BJ (cell line): ENCODE measurements at places on chromosomes 6 and 20.
A peak's percentile ranks its signal among the peaks of the same experiment; 100 is the strongest.

GRCh38 chr6:134161041-134161440, 108.6 kb upstream of the SLC2A12 start:
- peak; percentile 46 for DNase-seq

GRCh38 chr20:50717974-50718761, 13.2 kb upstream of the PARD6B start:
- DNase-seq: no peak

DNA sequence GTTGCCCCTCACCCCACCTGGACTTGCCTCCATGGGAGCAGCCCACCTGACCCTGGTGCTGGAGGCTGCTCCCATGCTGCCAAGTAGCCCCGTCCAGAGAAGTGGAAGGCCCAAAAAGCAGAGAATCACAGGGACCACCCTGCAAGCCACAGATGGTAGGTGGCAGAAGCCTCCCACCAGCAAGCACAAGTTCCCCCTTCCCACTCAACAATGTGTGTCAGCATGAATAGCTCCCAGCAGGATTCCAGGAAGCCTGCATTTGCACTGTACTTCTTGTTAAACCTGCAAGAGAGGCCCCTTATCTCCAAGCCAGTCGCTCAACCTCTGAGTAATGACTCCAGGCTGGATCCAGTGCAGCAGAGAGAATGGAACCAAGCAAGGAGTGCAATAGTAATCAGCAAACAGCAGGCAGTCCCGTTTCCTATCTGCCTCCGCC, 180.8 kb upstream of the CST7 start:
- DNase-seq: no peak

DNA sequence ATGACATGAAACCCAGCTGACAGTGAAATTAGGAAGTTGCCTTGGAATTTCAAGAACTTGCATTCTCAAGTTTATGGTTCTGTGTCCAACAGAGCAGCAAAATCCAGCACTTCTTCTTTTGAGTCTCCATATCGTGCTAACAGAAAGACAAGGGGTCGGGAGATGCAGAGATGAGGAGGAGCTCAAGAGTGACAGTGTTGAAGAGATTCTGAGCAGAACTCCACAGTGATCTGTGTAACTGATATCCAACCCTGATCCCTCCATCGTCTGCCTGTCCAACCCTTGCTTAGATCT, 21.2 kb upstream of the BTN1A1 start:
- no peak for DNase-seq

DNA sequence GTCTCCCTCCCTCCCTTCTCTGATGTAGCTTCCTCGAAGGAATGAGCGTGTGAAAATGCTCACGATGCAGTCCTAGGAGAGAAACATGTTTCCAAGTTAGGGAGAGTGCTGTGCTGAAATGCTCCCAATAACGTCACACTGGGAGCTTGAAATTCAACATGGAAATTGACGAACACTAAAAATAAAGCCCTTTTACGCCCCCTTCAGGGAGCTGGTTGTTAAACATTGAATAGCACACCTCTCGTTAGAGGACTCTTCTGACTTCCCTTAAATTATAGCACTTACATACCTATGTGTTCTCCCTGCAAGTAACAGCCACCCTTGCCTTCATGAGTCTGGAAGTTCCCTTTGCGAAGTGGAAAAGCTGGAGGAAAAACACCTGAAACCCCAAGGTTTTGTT, 88.6 kb downstream of the BFSP1 start:
- DNase-seq: no peak

DNA sequence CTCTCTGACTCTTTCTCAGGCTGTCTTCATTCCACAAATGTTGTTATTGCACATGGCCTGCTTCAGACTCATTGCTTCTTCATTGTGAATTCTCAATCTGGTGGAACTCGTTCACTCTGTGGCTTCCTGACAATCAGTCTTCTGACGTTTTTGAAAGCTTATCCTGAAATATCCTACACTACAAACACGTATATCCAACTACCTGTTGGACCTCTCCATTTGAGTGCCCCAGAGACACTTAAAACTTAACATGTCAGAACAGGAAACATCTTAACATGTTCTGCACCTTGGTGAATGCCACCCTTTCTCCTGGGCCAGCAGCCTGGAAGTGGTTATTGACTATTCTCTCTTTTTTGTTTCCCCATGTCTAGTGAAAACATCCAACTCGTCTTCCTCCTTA, 50.8 kb downstream of the AIG1 start:
- DNase-seq: no peak

- DNase-seq: no peak
These were observed 7.1 kb downstream of the SPINT3 start for GRCh38 chr20:45508068-45508886.

GRCh38 chr6:155310596-155310995, 3.7 kb downstream of the TFB1M start:
- DNase-seq: no peak

- DNase-seq: no peak
These were observed 549.2 kb upstream of the ID4 start for GRCh38 chr6:19287928-19288327.

GRCh38 chr6:44442833-44443444, 55.4 kb downstream of the CDC5L start:
- no peak for DNase-seq

- no peak for DNase-seq
These were observed at the start of gene HLA-DOB for GRCh38 chr6:32816746-32817204. Gene HLA-DOB, minus strand, starts transcription at chr6:32817002. Its CDS starts 51 bp downstream, at chr6:32816951.

- DNase-seq: peak; percentile 77
These were observed 67.8 kb downstream of the TIAM2 start for GRCh38 chr6:155062866-155063341.

DNA sequence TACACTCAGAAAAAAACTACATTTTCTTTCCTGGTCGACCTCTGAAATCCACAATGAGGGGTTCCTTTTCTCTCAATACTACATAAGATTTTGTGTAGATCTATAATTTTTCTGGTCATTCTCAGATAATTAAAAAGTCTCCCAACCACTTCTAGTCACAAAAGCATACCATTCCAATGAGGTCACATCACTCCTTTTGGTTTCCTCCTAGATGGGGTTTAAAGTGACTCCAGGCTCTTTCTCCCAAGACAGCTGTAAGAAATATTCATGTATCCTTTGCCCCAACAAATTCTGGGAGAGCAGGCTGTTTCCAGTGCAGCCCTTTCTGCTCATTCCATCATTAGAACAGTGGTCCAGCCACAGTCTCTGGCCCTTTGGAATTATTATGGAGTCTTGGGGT, 43.1 kb upstream of the BEND6 start:
- DNase-seq: peak; percentile 50

DNA sequence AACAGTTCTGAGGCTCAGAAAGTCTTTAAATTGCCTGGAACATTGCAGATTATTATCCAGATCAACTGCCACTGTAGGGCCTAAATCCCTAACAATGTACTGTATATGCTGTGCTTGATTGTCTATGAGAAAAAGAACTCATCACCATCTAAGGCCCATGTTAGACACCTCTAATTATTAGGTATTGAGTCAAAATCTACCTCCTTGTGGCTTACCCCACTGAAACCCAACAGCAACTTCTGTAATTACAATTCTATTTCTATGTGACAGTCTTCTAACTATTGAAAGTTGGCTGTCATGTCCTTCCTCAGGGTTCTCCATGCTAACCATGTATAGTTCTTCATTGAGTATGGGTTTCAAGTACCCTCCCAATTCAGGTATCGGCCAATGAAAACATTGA, 13.9 kb downstream of the MCM9 start:
- DNase-seq: no peak

DNA sequence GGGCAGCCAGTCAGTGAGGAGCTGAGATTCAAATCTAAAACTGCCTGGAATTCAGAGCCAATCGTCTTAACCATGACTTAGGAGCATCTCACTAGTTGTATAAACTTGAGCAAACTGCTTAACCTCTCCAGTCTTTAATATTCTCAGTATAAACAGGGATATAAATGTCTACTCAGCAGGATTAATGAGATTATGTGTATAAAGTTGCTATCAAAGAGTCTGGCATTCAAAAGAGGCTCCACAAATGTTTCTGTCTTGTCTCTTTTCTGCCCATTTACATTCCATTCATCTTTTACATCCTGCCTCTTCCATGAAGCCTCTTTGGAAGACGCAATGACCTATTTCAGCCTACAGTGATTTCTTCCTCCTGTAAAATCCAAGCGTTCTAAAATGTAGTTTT, 66.9 kb downstream of the BLOC1S5 start:
- no peak for DNase-seq

GRCh38 chr20:51402201-51402600, 140.3 kb downstream of the NFATC2 start:
- no peak for DNase-seq
